ENCODE measurements at places on chromosomes 5 and 9.

DNA sequence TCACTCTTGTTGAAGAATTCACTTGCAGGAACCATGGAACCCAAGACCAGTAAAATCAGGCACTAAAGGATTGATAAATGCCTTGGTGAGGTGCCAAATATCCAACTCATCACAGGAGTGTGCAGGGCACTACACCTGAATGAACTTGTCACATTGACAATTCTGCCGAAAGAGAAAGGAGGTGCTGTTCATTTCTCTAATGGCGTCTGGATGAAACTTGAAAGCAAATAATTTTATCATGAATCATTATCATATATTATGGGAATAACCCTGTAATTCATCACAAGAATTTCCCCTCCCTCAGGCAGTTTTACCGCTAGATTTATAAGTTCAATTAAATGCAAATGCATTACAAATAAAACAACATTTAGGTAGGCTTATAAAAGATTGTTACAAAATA, 360.0 kb downstream of the GLIS3 start:
- no peak for DNase-seq

DNA sequence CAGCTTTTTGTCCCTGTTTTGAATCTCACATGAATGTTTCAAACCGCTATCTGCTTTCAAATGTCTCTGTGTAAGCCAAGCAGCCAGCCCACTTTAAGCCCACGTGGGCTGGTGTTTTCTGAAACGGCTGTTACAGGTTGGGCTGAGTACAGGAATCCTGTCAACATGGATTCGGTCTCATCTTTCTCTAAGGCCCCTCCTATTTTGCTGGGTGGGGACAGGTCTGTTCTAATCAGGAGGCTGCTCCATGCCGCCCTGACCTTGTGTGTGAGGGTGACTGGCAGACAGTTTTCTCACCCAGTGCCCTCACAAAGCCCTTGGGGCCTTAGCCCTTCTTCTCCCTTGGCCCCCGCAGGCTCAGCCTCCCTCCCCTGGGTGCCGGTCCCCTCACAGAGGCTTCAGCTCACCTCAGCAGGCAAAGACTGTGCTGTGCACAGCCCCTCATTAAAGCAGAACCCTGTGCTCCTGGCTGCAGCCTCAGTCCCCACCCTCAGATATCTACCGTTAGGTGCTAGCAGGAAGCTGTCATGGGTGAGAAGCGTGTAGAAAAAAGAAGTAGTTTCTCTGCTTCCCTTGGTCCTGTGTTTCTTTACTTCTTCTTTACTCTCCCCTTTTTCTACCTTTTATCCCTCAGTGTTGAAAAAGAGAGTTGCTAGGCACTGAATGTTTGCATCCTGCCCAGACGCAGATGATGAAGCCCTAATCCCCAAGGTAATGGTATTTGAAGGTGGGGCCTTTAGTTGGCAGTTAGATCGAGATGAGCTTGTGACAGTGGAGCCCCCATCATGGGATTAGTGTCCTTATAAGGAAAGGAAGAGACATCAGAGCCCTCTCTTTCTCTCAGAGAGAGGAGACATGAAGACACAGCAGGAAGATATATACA, 205.7 kb downstream of the ADAMTS12 start:
- DNase-seq, result no peak

DNA sequence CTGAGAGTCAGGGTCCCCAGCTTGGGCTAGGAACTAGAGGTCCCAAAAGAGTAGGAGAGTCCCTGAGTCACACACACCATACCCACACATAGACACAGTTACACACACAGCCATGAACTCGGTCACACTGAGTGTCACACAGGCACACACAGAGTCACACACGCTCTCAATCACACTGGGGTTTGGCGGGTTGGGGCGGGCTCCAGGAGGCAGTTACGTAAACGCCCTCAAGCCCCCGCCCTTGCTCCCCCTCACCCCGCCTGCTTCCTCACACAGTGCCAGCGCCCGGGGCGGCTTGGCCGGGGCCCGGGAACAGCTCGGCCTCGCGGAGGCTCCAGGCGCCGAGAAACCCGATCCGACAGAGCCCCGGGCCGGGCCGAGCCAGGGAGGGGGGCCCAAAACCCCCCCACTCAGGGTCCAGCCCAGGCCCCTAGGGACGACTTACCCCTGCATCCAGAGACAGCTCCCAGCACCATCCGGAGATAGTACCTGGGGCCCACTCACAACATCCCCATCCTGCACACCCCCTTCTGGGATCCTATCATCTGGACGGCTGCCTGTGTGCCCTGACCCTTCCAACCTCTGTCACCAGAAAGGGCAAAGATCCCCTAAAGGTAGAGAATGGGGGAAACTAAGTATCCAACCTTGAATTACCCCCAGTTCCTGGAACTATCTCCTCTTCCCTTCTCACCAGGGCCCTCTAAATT, 3.5 kb upstream of the CNTFR start:
- no peak for DNase-seq

- DNase-seq, result no peak
Observed at GRCh38 chr5:79578876-79579275, 33.4 kb upstream of the TENT2 start.

GRCh38 chr5:138303372-138303771, 28.2 kb downstream of the CDC25C start:
- no peak for DNase-seq

GRCh38 chr5:124729720-124730359, 16.6 kb downstream of the ZNF608 start:
- no peak for DNase-seq

- DNase-seq, result no peak
Observed at GRCh38 chr5:148887123-148887881, 60.9 kb downstream of the ADRB2 start.

DNA sequence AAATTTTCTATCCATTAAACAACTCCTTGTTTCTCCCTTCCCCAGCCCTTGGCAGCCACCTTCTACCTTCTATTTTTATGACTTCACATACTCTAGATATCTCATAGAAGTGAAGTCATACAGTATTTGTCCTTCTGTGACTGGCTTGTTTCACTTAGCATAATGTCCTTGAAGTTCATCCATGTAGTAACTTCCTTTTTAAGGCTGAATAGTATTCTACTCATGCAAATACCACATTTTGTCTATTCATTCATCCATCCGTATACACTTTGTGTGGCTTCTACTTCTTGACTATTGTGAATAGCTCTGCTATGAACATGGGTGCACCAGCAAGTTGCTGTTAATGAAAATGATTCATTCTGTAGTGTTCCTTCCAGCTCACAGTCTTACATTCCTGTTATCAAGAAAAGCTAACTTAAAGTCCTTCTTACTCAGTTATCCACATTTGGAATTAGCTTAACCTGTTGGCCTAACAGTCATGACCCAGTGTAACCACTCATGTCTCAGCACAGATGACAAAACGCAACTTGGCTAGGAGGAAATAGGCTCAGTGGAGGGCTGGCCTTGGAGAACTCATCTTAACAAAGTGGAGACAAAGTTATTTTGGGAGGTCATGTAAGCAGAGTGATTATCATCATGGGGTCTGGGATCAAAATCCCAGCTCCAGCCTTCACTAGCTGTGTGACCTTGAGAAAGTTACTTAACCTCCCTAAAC, 129.7 kb upstream of the MAP3K1 start:
- no peak for DNase-seq

- DNase-seq, result no peak
Observed at GRCh38 chr9:104817437-104817836, 53.5 kb downstream of the NIPSNAP3B start.

GRCh38 chr9:83675466-83675865, 32.3 kb downstream of the UBQLN1 start:
- no peak for DNase-seq

- DNase-seq, result no peak
Observed at GRCh38 chr5:121872856-121873255, 21.2 kb downstream of the FTMT start.

- peak; percentile 28 for DNase-seq
Observed at GRCh38 chr5:75053304-75054133, 1.2 kb upstream of the GCNT4 start.

GRCh38 chr5:150448952-150449516, 505 bp downstream of the RPS14 start:
- DNase-seq, result no peak

GRCh38 chr5:9198394-9198793, 347.5 kb downstream of the SEMA5A start:
- DNase-seq, result no peak

DNA sequence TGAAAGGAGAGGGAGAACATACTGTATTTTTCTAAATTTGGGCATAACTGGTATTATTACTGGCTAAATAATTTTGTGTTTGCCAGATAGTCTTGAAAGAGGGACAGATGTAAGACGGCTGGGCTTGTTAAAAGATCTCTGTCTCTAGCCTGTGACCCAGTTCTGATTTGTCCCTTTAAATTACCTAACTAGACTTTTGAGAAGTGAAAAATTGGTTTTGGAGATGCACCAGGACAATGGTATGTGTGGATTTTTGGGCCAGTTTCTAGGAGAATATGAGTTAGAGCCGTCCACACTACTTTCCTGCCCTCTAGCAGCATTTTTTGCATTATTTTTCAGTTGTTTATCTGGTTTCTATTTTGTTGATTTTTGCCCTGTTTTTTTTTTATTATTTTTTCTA, 33.5 kb downstream of the LNPEP start:
- no peak for DNase-seq

GRCh38 chr5:77957-78804, 13.8 kb upstream of the PLEKHG4B start:
- DNase-seq, result peak; percentile 29

DNA sequence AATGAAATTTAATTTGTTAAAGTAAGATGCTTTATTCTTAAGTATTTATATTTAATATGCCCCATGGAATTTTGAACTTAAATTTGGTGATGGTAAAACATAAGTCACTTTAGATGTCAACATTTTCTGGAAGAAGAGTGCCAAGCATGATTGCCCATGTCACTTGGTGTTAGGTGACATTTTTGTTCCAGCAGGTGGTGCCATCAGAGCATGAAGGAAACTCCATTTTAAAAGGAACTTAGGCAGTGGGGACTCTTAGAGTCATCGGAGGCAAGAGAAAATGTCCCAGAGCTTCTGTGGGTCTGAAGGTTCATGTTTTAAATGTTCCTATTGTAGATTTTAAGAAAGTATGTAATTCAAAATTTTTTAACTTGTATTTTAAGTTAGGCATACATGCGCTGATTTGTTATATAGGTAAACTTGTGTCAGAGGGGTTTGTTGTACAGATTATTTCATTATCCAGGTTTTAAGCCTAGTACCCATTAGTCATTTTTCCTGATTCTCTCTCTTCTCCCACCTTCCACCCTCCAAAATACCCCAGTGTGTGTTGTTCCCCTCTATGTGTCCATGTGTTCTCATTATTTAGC, 789.3 kb downstream of the SEMA5A start:
- peak; percentile 15 for DNase-seq

DNA sequence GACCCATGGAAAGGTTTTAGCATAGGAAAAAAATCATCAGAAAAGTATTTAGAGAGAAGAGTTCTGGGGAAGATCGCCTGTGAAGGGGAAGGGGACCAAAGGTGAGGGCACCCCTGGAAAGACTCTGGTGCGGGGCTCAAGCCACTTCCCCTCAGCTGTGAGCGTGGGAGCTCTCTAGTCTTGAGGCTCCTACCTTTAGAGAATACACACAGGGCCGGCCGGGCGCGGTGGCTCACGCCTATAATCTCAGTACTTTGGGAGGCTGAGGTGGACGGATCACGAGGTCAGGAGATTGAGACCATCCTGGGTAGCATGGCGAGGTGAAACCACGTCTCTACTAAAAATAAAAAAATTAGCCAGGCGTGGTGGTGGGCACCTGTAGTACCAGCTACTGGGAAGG, 6.9 kb downstream of the TRIM41 start:
- no peak for DNase-seq

- no peak for DNase-seq
Observed at GRCh38 chr9:115930472-115930871, 223.1 kb upstream of the PAPPA start.

GRCh38 chr9:26361010-26361409, 531.6 kb downstream of the CAAP1 start:
- DNase-seq, result no peak

DNA sequence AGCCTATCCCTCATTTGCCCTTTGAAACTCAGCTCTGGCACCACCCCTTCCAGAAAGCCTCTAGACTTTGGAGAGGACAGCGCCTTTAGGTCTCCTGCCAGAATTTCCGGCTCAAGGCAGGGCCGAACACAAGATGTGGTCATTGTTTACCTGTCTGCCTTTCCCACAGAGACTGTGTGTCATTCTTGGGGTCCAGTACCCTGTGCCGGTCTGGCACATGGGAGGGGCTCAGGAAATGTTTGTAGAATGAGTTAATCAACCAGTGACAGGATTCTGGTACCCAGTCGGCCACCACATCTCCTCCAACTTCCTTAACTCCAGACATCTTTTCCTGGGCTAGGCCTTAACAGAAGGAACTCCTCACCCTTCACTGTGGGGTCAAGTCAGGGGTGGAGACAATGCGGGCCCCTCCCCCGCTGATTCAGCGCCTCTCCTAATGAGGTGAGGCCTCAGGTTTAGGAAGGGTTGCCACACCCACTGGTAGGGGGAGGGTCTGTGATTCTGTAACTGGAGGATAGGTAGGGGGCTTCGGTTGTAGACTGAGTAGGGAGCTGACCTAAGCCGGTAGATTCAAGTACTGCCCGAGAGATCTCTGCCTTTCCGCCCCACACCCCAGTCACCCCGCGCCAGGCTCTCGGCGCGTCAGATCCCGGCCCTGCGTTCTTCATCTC, 29.3 kb downstream of the PCDH1 start:
- DNase-seq, result no peak

DNA sequence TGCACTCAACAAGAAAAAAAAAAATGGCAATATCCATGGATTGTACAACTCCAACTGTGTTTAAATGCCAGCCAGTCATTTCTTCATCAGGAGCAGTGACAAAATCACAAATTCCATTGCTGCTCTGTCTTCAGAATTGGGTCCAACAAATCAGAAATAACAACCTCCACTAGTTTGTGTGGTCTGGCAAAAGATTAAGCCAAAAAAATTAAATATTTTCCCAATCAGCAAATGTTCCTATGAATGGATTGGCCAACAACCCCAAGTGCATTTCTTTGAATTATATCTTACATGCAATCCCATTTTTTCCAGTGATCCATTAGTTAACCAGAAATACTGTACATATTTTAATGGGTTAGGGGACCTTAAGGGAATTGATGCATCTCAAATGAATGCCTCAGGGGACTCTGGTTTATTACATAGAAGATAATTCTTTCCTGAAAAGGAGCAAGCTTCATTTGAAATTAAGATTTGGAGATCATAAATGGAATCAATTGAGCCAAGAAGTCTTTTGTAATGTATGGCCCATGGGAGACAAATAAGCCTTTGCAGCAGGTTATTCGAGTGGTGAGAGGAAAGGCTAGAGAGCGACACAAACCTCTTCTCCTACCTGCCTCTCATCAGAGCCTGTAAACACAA, 131.8 kb downstream of the TLE1 start:
- no peak for DNase-seq

GRCh38 chr5:60630179-60630578, 69.8 kb downstream of the DEPDC1B start:
- DNase-seq, result no peak

DNA sequence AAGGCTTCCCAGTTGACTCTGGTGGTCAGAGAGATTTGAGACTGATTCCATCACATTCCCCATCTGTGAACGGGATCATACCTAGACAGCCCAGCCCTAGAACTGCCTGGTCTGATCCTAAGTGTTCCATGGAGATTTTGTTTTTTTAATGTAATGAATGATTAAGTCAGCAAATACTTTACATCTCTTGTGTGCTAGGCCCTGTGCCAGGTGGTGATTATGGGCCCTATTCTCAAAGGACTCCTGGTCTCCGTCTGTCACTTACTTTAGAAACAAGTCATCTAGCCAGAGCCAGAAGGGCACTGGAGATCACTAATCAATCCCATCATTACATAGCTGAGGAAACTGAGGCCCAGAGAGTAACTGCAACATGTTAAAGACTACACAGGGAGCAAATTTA, 1.1 kb upstream of the GPX3 start:
- DNase-seq, result no peak

Data from AML-193 (cell line).